ENCODE measurements at places on chromosomes 7 and 10. TPM values are rescaled to one million over a fixed set of nuclear protein-coding genes. Genes with fewer than 3 reads are reported as not detected.

The SPOCK2 gene
- not detected for total RNA-seq

The FAM25A gene
- not detected for total RNA-seq

The ASB10 gene
- not detected for total RNA-seq

The UROS gene
- 61.3 TPM for total RNA-seq

Measured in myometrial cell (primary cell).